ENCODE measurements at places on chromosomes 7 and 10.

- no peak for DNase-seq
Observed at GRCh38 chr7:101874028-101874427, 56.6 kb downstream of the CUX1 start.

- no peak for DNase-seq
Observed at GRCh38 chr10:124693396-124693795, 50.8 kb downstream of the FAM53B start.

- DNase-seq: no peak
Observed at GRCh38 chr7:4195660-4196059, 486.4 kb upstream of the FOXK1 start.

DNA sequence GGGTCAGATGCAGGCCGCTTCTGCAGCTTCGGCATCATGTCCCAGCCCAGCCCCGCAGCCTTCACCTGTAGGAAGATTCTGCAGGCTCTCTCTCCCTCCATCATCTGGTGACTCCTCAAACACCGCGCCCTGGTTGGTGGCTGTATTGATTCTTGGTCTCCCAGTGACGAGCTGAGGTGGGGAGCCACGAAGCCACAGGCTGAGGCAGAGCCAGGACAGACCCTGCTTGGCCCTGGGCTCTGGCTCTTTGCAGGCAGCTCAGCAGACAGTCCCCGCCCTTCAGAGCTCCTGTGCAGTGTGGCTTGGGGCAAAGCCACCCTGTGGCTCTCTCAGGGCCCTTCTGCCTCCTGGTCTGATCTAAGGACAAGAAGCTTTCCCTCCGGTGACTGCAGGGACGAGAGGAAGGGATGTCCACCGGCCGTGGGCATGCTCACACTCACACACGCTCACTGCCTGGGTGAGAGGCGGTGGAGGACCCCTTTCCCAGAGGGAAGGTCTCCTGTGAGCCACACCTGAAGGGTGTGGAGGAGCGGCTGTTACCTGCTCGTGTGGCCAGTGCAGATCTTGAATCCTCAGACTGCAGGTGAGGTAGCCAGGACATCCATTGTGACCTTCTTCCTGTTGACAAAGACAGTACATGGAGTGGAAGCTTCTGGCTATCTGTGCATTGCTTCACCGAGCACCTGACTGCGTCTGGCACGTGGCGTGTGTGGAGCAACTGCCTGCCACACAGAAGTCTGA, 79.6 kb downstream of the INPP5A start:
- no peak for DNase-seq

DNA sequence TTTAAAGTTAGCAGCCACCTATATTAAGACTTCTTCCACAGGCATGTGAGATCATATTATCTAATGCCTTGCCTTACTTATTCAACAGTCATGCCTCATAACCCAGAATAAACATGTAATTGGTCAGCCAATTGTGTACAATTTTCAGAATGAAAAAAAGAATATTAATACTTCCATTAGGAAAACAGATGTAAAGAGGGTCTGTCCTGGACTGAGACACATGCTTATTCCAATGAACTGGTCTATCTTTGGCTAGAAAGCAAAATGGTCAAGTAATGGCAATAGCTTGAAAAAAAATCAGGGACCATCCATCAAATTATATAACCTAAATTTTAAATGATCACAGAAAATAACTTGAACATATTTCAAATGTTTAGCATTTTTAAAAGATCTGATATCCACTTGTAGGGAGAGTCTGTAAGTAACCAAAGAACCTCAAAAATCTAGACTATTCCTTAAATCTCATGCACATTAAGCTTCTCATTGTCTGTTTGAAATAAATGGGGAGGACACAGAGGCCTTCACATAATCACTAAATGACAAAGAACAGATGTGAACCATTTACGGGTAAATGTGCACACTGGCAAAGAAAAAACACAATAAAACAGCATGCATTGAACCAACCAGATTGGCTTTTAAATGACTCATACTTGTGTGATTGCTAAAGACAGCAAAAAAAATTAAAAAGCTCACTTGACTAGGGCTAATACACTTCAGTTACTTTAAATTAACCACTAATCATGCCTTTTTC, 568.8 kb upstream of the PCDH15 start:
- no peak for DNase-seq

DNA sequence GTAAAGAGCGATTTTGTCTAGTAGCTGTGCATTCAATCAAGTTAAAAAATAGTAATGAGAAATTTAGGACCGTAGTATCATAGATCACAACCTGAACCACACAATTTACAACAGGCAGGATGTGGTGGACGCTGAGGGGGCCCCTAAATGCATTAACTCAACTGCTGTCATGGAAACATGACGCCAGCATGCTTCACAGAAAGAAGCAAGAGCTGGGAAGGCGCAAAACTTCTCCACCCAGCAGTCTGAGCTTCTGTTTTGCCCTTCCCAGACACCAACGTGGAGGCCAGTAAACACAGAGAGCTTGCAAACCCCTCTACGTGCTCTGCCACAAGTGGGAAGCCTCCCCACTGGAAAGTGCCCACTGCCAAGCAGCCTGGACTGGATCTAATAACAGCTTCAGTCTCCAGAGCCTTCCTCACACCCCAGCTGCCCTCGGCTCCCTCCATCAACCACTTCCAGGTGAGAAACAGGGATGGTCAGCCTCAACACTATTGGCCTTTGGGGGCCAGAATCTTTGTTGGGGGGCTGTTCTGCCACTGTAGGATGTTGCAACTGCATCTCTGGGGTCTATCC, 151.8 kb downstream of the SFMBT2 start:
- peak; percentile 31 for DNase-seq

DNA sequence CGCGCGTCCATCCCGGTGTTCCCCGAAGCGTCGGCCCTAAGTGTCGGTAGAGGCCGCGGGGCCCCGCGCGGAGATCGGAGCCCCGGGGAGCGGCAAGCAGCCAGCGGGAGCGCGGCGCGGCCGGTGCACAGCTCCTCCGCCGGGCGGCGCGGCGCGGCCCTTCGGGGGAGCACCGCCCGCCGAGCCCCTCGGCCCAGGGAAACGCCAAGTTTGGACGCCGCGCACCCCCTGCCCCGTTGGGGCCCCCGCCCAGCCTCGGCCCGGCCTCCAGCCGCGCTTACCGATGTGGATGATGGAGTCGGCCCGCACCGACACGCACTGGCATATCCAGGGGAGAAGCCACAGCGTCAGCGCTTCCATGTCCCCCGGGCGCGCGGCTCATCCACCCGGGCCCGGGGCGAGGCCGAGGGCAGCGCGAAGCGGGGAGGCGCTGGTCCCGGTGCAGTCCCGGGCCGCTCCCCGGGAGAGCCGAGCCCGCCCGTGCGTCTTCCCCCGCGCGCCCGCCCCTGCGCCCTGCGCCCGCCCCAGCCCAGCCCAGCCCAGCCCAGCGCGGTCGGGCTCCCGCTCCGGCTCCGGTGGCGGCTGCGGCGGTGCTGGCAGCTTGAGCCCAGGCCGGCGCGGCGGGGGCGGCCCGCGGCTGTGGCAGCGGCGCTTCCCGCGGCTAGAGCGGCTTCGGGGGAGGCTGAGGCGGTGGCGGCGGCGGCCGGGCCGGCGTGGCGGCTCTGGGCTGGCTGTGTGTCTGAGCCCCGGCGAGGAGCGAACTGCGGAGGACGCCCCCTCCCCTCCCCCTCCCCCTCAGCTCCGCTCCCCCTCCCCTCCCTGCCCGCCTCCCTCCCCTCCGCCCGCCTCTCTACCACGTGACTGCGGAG, at the start of gene GRID1:
GRID1 (minus strand) TSS at position 763 of the 869 bp plus-strand sequence.
- DNase-seq: no peak

GRCh38 chr10:69220041-69220451, at the start of gene HKDC1:
TSS of gene HKDC1 (plus strand) at chr10:69220332. CDS start at chr10:69220436, 104 bp downstream.
- DNase-seq: no peak

- no peak for DNase-seq
Observed at GRCh38 chr7:91554883-91555282, 290.6 kb downstream of the FZD1 start.

- DNase-seq: no peak
Observed at GRCh38 chr7:101630591-101630990, 1.5 kb upstream of the MYL10 start.

GRCh38 chr7:129612112-129613015, 844 bp downstream of the NRF1 start:
- DNase-seq: no peak

DNA sequence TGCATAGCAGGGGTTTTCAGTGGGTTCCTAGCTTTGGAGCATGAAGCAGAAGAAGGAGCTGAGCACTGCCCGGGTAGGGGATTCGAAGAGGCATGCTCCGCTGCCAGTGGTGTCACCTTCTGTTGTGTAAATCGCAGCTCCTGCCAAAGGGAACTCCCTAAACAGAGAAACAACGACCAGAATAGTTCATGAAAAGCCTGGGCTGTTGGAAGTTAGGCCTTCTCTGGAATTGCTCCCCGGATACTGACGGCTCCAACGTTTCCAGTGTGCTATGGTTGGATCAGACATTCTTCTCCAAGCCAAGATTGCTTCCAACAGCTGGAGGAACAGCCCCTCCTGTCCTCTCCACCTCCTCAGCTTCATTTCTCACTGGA, 546.0 kb upstream of the FZD8 start:
- DNase-seq: no peak

GRCh38 chr7:104898434-104898833, 115.6 kb upstream of the KMT2E start:
- no peak for DNase-seq

DNA sequence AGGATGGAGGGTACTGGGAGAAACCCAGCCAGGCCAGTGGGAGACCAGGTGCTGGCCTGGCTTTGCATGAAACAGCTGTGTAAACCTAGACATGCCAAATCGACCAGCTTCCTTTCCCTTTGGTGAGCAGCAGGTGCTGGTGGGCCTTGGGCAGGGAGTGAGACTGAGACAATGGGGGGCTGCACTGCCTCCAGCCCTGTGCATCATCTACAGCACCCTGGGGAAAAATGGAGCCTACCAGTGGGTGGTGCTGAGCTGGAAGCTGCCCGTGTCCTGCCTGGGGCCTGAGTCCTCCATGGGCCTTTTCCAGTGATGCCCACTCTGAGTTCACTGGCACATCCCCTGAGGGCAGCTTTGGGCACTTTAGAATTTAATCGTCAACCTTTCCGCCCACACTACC, 19.2 kb upstream of the DDC start:
- no peak for DNase-seq

GRCh38 chr7:80731281-80731680, 92.8 kb downstream of the CD36 start:
- no peak for DNase-seq

DNA sequence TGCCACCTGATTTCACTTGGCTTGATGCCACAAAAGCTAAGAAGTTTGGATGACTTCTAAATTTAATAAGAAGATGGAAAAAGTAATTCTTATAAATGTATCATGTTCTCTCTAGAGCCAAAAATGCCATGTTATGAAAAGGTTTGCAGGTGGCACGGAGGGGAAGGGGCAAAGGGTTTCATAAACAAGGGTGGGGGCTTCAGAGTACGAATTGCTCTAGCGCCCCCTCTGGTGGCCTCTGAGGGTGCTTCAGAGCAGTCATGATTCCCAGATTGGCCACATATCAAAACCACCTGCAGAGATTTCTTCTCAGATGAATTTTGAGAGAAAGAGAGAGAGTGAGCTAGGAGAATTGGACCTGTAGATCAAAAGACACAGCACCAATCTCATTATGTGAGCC, 208.6 kb upstream of the YAE1 start:
- no peak for DNase-seq

- no peak for DNase-seq
Observed at GRCh38 chr7:28626624-28627262, 214.4 kb downstream of the CREB5 start.

- DNase-seq: no peak
Observed at GRCh38 chr10:52814506-52814905, 41.9 kb upstream of the MBL2 start.

- no peak for DNase-seq
Observed at GRCh38 chr7:7705318-7705717, 13.1 kb downstream of the RPA3 start.

- DNase-seq: peak; percentile 4
Observed at GRCh38 chr10:92493362-92493761, 80.5 kb downstream of the IDE start.

- DNase-seq: no peak
Observed at GRCh38 chr10:33098951-33099663, 141.1 kb upstream of the ITGB1 start.

DNA sequence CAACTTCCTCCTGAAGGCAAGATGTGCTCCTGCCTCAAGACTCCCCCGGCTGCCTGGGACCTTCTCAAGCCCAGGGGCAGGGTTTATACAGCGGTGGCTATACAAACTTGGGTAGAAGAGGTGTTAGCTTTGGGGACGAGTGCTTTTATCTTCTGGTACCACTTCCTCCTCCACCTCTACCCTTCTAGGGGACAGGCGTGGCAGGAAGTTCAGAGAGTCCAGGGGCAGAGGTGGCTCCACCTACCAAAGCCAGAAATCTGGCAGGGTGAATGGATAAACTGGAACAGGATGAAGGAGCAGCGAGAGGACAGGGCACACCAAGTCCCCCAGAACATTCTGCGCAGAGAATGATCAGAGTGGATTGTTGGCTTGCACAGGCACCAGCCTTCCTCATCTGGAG, 24.0 kb upstream of the TM9SF3 start:
- no peak for DNase-seq

DNA sequence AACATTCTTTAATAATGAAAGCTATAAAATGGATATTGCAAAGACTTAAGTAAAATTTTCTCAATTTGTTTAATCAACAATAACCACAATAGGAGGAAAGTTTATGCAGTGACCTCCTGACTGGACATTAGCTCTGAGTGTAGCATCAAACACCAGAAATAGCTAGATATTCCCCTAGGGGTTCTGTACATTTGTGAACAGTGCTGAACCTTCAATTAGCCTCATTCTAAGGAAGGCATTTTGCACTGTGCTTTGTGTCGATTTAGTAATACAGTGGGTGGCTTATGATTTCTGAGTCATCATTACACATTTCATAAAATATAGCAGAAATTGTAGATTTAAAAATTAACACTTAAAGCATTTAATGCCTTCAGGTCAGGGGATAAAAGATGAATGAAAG, 367.3 kb upstream of the PCDH15 start:
- no peak for DNase-seq

DNA sequence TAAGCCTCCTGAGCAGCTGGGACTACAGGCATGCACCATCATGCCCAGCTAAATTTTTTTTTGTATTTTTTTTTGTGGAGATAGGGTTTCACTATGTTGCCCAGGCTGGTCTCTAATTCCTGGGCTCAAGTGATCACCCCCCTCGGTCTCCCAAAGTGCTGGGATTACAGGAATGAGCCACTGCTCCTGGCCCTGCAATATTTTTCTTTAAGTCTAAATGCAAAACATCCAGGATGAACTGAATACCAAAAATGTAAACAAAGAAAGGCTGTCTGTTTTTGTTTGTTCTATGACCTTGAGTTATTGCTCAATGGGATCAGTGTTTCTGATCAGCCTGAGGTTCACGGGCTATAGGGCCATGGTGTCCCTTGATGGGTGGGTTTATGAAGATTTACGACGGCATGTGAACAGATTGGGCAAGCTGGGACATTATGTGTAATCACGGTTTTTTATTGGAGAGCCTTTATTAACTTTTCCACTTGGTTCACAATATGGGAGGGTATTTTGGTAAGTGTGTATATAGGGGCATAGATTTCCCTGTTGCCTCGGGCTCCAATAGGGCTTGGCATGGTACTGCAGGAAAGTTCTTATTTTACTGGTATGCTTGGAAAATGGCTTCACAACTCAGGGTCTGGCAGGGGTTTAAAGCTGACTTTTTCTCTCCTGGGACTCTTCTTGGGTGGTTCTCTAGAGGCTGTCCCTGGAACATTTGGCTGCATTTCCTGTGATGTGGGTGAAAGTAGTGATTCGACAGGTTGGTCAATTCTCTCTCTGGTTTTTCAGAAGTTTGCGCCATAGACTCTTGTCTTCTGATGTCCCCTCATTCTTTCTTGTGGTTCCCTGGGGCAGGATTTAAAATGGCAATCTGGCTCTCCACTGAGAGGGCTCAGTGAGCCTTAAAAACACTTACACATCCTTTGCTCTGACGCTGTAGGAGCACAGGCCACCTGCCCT, 41.6 kb downstream of the MRPS33 start:
- no peak for DNase-seq

GRCh38 chr7:98281757-98282606, 496 bp downstream of the BRI3 start:
- no peak for DNase-seq
